Type B pancreatic cell (in vitro differentiated cells): ENCODE measurements at places on chromosomes 5 and 9. TPM values are rescaled to one million over a fixed set of nuclear protein-coding genes. Genes with fewer than 3 reads are reported as not detected.

DNA sequence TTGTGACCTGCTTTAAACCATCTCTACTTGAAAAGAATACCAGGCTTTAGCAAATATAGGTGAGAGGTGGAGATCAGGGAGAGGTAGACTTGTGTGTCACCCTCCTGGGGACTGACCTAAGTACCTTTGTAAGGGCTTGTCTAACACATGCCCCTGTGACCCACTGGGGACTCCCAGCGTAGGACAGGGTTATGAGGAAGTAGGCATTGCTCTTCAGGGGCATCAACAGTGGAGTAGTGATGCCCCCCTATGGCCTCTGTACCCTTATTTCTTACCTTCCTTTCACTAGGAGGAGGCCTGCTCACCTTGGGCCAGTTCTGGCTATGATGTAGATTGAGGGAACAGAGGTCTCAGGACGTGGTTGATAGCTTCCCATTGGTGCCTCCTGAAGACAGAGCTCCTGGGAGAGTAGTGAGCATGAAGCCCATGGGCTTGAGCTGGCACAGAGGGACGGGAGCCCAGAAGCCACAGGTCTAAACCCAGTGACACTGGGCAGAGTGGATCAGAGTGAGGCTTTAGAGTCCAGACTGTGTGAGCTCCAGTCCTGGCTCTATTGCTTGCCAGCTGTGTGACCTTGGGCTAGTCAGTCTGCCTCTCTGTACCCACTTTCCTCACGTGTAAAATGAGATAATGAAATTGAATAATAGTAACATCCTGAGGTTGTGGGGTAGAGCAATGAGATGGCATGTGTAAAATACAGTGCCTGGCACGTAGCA lies 191.7 kb downstream of the AOPEP start:
- no peaks in the 10 kb centered on the region for H3K27me3 ChIP-seq
- peaks cover 88% of the 10 kb centered on the region for H3K4me1 ChIP-seq
- H3K27ac ChIP-seq: peak overlapping the region; percentile 91
- H3K4me3 ChIP-seq: peak overlapping the region; percentile 53

C9 gene
- not detected in 2 replicates for total RNA-seq

PCDHB15 gene
- total RNA-seq: 3.3 and 3.8 TPM in 2 replicates

GALNT12 gene
- total RNA-seq: 25.8 and 32.9 TPM in 2 replicates

TLE1 gene
- 40.2 and 99.6 TPM in 2 replicates for total RNA-seq
